Aorta (tissue), 5 donors: ENCODE measurements at places on chromosomes 16 and 17. TPM values are rescaled to one million over a fixed set of nuclear protein-coding genes. Genes with fewer than 3 reads are reported as not detected.

RFWD3 gene
- 17.1 TPM for total RNA-seq

TEKT3 gene
- total RNA-seq: 2.5 TPM

ACSM2A gene
- not detected for total RNA-seq

WBP2 gene
- 104 TPM for total RNA-seq

NUPR1 gene
- 137 TPM for total RNA-seq

MRPL27 gene
- total RNA-seq: 34.8 TPM

SLC13A2 gene
- not detected for total RNA-seq

GRCh38 chr17:73138541-73139138 is 26.2 kb upstream of the SSTR2 start:
- DNase-seq: no peak

GRCh38 chr16:12147681-12148080 is 171.1 kb downstream of the SNX29 start:
- DNase-seq: no peak

GRCh38 chr16:6600167-6600566 is 732.5 kb upstream of the RBFOX1 start:
- no peak for DNase-seq

- DNase-seq: no peak
These were observed 211.0 kb upstream of the GSE1 start for GRCh38 chr16:85401917-85402766.

DNA sequence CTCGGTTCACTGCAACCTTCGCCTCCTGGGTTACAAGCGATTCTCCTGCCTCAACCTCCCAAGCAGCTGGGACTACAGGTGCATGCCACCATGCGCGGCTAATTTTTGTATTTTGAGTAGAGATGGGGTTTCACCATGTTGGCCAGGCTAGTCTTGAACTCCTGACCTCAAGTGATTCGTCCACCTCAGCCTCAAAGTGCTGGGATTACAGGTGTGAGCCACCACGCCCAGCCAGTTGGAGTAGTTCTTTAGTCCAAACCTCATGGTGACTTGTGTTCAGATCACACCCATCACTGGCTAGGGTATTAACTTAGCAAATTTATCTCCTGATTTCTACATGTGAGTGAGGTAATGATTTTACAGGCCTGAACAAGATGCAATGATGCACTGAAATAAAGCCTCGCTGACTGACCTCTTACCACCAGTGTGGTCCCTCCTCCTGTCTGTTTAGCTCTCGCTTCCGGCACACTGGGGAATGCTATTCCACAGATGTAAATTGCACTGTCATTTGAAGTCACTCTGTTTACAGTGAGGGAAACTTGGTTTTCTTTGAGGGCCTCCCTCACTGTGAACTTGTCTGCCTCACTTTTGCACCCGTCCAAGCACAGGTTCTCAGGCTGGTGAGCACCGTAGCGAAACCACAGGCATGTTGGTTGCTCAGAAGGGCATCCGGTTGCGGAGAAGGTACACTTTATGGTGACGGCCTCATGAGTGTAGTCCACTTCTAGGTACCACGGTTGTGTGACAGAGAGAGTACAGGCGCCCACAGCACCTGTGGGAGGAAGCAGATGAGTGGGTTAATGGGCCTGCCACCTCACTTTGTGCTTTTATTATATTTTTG is 5.5 kb downstream of the IGSF6 start:
- no peak for DNase-seq

GRCh38 chr16:21167360-21167759 is 8.9 kb downstream of the LDAF1 start:
- DNase-seq: no peak

GRCh38 chr16:12168074-12169000 is 191.8 kb downstream of the SNX29 start:
- no peak for DNase-seq

DNA sequence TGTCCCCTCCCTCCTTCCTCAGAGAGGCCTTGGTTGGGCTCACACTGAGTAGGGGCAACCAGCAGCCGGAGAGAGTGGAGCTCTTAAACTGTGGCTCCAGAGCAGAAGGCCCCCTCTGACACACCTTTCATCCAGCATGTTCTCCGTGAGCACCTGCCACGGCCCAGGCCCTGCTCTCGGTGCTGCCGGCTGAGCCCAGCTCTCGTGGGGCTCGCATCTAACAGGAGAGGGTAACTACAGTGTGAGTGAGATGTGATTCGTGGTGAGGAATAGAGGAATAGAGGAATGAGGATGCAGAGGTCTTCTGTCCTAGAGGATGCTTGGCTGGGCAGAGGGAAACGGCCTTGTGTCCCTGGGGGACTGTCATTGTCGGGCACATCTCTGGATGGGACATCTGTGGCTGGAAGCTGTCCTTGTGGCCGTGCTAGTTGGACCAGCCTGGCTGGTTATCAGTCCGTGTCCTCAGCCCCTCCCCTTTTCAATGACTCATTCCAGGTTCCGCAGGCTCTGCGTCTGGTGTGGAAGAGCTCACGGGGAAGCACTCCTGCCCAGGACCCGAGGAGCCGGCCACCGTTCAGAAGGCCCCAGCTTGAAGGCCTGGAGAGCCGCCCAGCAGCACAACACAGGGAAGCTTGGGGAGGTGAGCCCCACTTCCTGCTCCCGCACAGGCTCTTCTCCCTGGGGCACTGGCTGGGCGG is 11.9 kb upstream of the DNASE1 start:
- no peak for DNase-seq

DNA sequence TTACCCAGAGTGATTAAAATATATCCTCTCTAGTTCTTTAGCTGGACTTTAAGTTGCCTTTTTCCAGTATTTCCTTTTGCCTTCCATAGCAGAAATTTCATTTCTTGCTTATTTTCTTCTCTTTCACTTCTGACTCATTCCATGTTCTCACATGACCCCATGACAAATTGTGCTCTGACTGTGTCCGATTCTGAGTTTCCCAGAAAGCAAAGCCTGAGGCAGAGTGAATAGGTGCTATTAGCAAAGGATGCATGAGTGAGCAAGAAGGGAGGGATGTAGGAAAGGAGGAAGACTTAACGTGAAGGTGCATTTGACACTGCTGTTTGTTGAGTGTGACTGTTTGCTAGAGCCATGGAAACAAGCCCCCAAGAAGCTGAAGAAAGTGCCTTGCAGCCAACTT is 82.6 kb upstream of the CNTNAP4 start:
- no peak for DNase-seq

DNA sequence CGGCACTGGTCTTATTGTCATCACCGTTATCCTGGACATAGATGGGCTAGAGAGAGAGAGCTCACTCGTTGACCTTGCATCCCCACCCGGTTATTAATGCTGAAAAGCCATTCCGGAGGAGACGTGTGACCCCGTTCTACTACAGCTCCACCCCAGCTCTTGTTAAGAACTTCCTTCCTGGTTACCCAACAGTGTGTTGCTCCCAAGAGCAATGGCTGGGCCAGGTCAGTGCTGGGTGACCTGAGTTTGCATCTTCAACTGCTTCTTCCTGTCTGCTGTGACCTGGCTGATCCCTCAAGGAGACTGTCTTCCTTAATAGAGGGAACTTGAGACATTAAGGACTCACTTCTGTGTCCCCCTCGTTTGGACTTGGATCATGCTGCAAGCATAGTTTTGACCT is 96.1 kb upstream of the SDK2 start:
- DNase-seq: no peak

- peak; percentile 97 for DNase-seq
These were observed 18.8 kb downstream of the BCL7C start for GRCh38 chr16:30874821-30875717.

GRCh38 chr16:76182041-76182635 is 95.1 kb upstream of the CNTNAP4 start:
- DNase-seq: no peak

DNA sequence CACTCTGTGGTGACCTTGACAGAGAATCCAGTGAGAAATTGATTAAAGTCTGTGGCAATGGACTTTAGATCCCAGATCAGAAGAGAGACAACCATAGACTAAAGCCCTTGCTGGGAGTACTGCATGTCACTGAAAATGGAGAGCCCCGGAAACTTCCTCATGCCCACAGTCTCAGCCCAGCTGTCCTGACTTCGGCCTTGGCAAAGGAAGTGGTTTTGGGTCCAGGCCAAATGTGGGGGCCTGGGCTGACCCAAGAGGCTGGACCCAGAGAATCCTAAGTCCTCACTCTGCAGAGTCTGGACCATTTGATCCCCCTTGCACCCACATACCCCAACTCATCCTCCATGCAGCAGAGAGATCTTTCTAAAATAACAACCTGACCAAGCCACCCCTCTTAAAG is 4.7 kb upstream of the BEAN1 start:
- no peak for DNase-seq
